ENCODE measurements at places on chromosomes 2 and 18.

- no peak for DNase-seq
Observed at GRCh38 chr2:58157754-58158153, 83.4 kb downstream of the FANCL start.

DNA sequence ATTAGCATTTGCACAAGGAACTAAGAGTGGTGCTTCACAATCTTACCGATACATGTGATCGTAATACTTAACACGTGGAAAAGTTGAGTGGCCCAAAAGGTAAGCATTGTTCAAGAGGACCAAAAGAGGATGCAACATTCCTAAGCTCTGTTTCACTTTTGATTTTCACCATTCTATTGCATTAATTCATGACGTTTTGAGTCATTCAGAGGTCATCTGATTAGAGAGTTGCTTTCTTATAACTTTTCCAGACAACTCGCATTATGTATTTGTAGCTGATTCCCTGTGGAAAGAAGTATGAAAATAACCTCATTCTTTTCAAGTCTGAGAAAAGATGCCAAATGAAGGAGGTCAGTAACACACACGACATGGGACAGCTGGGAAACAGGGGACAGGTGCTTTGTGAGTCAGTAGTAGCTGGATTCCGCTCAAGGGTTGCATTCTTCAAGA lies 344.4 kb downstream of the RND3 start:
- DNase-seq, result no peak

DNA sequence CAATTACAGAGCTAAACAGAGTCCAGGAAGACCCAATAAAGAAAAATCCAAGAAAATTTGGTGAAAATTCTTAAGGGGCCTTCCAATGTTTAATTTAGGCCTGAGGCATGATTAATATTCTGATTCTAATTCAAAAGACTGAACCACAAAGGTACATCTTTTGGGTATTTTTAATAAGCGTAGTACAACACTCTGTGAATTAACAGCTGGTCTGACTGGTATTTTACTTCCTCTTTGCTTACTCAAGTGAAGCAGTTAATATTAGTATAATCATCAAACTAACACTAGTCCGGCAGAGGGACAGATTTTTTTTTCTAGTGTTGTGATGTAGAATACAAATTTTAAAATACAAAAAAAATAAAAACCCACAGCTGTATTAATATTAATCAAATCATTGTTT lies 652.9 kb downstream of the NR4A2 start:
- no peak for DNase-seq

- no peak for DNase-seq
Observed at GRCh38 chr2:44748-45341, 1.5 kb downstream of the FAM110C start.

GRCh38 chr2:45697190-45697589 lies 45.7 kb downstream of the PRKCE start:
- DNase-seq, result no peak
